OCI-M1 (cell line): ENCODE measurements at places on chromosomes 6 and 20.

- DNase-seq, result no peak
Measured at GRCh38 chr6:144548536-144548935, 263.4 kb downstream of the UTRN start.

- peak; percentile 99 for DNase-seq
Measured at GRCh38 chr6:26103770-26104456, 16.7 kb downstream of the HFE start.

GRCh38 chr6:17365961-17366360 lies 27.4 kb upstream of the CAP2 start:
- no peak for DNase-seq

- DNase-seq, result peak; percentile 15
Measured at GRCh38 chr6:148608199-148608951, 138.5 kb upstream of the UST start.

GRCh38 chr6:33118525-33119123 lies 42.8 kb downstream of the HLA-DPB1 start:
- DNase-seq, result peak; percentile 80

GRCh38 chr6:110341067-110341466 lies 17.1 kb downstream of the METTL24 start:
- DNase-seq, result no peak

- DNase-seq, result no peak
Measured at GRCh38 chr6:128532136-128532535, 11.7 kb upstream of the PTPRK start.

- DNase-seq, result peak; percentile 38
Measured at GRCh38 chr6:142482249-142482648, 180.4 kb downstream of the ADGRG6 start.

GRCh38 chr6:29792123-29793035 lies 35.2 kb upstream of the HLA-G start:
- DNase-seq, result no peak

GRCh38 chr6:137387096-137387764 lies 107.0 kb downstream of the OLIG3 start:
- DNase-seq, result no peak

GRCh38 chr6:43076464-43077332 lies 584 bp downstream of the PTK7 start:
- no peak for DNase-seq

- DNase-seq, result peak; percentile 90
Measured at GRCh38 chr6:150417899-150418826, 49.4 kb downstream of the IYD start.

GRCh38 chr6:34650823-34651222 lies 45.7 kb downstream of the ILRUN start:
- no peak for DNase-seq

DNA sequence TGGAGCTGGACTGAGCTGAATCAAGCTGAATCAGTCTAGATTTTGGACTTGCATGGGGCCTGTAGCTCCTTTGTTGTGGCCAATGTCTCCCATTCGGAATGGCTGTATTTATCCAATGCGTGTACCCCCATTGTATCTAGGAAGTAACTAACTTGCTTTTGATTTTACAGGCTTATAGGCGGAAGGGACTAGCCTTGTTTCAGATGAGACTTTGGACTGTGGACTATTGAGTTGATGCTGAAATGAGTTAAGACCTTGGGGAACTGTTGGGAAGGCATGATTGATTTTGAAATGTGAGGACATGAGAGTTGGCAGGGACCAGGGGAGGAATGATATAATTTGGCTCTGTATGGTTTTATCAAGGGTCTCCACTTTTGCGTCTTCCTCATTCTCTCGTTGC lies 3.0 kb upstream of the TMEM170B start:
- DNase-seq, result no peak

DNA sequence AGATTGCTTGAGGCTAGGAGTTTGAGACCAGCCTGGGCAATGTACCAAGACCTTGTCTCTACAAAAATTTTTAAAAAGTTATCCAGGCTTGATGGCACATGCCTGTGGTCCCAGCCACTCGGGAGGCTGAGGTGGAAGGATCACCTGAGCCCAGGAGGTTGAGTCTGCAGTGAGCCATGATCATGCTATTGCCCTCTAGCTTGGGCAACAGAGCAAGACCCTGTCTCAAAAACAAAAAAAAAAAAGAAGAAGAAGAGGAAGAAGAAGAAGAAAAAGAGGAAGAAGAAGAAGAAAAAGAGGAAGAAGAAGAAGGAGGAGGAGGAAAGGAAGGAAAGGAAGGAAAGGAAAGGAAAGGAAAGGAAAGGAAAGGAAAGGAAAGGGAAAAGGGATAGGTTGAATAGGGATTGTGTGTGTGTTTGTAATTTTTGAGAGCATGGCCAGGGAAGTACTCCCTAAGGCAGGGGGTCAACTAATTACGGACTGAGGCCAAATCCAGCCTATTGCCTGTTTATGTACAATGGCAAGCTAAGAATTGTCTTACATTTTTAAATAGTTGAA lies 43.0 kb upstream of the ZNF217 start:
- no peak for DNase-seq

DNA sequence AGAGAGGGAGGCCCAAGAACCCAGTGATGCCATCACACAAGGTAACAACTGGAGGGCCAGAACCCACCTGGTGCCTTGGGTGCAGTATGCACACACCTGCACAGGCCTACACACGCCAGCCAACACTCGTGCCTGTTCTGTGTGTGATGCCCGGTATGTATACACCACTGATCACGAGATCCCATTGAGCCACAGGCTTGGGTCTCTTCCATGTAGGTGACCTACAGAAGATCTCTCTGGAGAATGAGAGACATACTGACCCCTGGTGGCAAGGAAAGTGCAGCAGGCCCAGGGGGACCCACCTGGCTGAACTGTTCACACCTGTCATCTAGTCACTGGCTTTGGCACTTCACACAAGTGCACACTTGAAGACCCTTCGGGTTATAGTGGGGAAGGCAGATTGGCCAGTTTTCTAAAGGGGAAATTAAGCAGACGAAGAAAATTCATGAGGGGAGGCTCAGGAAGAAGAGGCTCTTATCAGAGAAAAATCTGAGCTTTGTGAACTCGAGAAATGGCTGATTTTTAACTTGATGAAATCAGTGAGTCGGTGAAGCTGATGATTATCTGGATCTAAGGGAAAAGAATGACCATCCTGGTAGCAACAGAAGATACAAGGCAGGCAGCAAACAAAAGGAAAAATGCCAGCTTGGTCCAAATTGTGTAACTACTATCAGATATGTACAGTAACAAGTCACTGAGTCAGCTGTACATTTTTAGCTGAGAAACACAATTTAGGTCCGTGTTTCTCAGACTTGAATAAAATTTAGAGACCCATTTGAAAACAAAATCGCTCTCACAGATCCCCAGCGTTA lies 69.1 kb upstream of the PBOV1 start:
- DNase-seq, result peak; percentile 49

DNA sequence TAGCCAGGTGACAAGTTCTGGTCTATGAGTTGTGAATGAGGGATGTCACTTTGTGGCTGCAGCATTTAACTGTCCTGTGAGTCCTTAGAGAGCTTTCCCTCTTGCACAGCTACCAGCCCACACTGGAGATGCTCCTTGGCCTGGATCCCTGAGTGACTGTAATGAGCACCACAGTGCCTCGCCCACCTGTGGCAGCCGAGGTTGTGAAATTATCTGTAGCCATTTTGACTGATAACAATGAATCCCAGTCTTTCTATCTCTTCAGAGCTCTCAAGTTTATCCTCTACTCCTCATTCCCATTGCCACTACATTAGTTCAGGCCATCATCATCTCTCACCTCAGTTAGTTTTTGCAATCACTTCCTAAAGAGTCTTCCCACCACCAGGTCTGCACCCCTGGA lies 41.3 kb upstream of the BEND3 start:
- DNase-seq, result no peak

DNA sequence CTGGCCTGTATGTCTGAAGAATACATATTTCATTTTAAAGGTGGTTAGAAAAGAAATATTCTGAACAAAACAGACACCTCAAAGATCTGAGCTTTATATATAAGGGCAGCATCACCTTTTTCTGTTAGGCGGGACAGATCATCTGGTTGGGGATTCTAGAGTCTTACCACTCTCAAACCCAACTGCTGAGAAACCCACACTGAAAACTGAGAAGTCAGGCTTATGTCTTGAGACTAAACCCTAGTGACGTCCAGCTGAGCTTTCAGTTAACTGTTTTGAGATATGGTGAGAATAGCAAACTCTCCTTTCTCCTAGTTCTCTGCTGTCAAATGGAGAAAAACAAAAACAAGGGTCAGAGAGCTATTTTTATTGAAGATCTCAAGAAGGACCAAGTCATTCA lies 63.7 kb upstream of the CCN6 start:
- DNase-seq, result no peak

- no peak for DNase-seq
Measured at GRCh38 chr6:30926644-30927043, 5.3 kb downstream of the SFTA2 start.

- no peak for DNase-seq
Measured at GRCh38 chr20:59585714-59586409, 18.5 kb upstream of the PHACTR3 start.

DNA sequence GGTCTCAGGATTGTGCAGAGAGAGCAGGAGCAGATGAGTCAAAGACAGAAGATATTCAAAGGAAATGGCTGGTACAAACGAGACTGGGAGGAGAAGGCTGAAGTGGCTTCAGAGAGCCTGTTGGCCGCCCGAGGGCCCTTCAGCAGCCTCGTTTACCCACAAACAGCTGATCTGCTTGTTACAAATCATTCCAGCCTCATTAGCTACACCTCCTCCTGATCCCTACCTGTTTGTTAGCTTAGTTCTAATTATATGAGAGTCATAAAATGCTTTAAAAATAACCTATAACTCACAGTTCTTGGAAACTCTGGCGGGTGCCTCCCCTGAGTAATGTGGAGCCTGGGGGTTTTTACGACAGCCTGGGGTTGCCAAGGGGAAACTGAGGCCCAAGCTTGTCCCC lies 12.6 kb downstream of the GLP1R start:
- DNase-seq, result no peak

- DNase-seq, result peak; percentile 75
Measured at GRCh38 chr6:89045011-89045387, 35.6 kb upstream of the PNRC1 start.

- DNase-seq, result no peak
Measured at GRCh38 chr6:36110050-36110449, 20.3 kb upstream of the MAPK13 start.

DNA sequence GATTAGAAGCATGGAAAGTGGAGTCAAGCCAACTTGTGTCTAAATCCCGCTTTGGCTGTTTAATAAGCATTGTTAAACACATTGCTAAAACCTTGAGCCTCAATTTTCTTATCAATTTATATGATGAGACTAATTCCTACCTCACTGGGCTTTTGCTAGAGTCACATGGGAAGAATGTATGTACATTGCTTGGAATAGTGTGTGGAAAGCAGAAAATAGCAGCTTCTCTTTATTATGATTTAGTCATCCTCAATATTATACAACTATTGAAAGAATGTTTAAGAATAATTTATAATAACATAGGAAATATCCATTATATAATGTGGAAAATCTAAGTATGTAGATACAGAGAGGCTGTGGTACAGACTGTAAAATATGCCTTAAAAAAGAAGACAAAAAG lies 313.0 kb upstream of the CDYL start:
- no peak for DNase-seq

GRCh38 chr6:136716917-136717715 lies 75.2 kb downstream of the MAP3K5 start:
- DNase-seq, result peak; percentile 23

- DNase-seq, result no peak
Measured at GRCh38 chr20:59923514-59923913, 9.9 kb downstream of the SYCP2 start.

- no peak for DNase-seq
Measured at GRCh38 chr6:6007366-6008088, 802 bp upstream of the NRN1 start.

DNA sequence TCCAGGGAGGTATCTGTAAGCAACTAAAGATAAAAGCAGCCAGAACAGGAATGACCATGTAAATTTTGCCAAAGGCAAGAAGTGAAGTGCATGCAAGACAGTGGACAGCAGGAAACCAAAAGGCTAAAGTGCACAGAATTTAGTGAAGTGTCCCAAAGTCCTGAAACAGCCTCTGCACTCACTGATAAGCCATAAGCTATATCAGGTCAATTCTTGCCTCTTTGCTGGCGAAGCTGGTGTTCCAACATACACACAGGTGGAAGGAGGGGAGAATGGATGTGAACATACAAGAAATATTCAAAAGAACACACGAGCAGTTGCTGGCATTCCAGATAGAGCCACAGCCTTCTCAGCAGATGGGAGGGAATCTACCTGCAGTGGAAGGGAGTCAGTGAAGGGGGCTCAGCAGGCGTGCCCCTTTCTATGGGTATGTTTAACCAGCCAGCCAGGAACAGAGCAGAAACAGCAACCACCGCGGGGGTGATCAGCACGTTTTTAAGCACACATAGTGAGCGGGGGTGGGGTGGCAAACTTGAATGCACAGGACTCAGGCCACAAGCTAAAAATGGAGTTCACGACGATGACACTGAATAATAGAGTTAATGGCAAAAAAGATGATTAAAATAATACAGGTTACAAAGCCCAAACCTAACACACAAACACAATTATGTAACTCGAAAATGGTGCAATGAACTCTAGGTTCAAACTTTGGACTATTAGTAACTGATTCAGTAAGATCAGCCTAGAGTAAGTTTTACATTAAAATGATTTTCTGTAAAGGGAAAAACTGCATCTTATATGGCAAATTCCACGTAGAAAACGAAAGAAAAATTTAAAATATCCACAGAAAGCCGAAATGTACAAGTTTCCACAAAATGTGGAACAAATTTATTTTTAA lies 1.2 kb downstream of the ECI2 start:
- peak; percentile 72 for DNase-seq

DNA sequence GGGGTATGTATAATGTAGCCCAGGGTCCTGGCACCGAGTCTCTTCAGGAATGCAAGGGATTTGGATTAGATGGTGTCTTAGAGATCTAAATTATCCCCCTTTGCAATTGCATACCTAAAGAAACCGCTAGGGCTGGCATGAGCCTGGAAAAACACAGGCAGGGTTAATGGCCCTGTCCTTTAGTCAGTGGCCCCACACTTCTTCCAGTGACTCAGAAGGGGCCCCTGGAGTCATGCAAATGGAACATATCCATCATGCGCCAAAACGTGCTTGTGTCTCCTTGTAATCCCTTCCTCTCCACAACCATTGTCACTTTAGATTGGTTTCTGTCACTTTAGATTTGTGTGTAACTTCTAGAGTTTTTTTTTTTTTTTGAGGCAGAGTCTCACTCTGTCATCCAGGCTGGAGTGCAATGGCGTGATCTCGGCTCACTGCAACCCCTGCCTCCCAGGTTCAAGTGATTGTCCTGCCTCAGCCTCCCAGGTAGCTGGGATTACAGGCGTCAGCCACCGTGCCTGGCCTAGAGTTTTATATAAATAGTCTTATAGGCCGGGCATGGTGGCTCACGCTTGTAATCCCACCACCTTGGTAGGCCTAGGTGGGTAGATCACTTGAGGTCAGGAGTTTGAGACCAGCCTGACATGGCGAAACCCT lies 8.7 kb upstream of the MYBL2 start:
- no peak for DNase-seq

DNA sequence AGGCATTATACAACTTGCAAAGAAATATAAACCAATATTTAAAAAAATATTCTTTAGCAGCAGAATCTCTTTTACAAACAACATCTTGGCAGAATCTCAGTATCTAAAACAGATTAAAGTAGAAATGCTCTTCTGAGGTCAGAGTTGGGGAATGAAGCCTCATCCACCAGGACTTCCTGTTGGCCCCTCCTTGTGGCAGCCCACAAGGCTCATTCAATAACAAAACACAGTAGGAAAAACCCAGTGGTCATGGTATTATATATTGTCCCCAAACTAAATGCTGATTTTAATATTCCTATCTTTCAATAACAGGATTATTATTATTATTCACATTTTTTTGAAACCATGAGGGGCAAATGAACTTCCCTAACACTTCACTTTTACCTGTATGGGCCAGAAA lies 368.6 kb downstream of the BTBD9 start:
- no peak for DNase-seq
